Activated CD4-positive, alpha-beta memory T cell treated with anti-CD3 and anti-CD28 coated beads, Interleukin-2, amount 10 ng/mL, durations not matched to agents 7 days and 5 days (primary cell): ENCODE measurements at places on chromosomes 4 and X.

DNA sequence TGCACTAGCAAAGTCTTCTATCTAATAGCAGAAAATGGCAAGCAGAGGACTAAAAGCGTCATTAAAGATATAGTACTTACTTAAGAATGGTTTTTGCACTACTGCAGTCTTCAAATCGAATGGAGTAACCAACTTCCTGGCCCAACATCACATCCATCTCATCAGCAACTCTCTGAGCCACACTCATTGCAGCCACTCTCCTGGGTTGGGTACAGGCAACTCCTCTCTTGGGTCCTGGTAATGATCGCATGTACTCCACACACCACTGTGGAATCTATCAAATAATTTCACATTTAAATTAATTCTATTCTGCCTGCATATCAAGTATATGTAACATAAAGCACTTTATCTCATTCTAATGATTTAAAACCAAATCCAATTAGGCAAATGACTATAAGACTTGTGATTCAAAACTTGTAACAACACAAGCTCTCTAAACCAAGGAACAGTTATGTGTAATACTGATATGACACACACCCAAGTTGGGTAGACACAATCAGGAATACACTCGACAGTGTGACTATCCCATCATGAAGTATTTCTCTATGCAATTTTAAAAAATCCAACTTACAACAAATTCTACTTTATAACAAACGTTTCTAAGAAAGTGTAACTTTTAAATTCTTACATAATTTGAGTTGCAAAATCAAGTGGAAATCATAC, 13.6 kb downstream of the DHX15 start:
- no peak for DNase-seq

- no peak for DNase-seq
Observed at GRCh38 chr4:151035328-151035727, 20.2 kb upstream of the LRBA start.

DNA sequence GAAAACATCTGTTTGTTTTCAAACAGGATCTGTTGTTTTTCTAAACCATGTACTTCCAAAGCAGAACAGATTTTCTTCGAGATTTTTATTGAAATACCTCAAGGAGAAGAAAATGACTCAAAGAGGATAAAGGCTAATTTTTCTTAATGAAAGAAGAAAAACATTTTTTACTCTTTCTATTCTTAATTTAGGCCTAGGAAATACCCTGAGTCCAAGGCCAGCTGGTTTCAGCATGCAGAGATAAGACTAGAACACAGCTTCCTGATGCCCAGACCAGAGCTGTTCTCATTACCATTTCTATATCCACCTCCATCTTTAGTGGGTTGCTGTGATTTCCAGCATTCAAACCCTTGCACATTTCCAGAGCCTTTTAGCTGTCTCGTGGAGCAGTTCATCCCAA, 18.3 kb downstream of the GAB1 start:
- DNase-seq = no peak

GRCh38 chr4:48343551-48343950, 2.2 kb downstream of the SLAIN2 start:
- no peak for DNase-seq

DNA sequence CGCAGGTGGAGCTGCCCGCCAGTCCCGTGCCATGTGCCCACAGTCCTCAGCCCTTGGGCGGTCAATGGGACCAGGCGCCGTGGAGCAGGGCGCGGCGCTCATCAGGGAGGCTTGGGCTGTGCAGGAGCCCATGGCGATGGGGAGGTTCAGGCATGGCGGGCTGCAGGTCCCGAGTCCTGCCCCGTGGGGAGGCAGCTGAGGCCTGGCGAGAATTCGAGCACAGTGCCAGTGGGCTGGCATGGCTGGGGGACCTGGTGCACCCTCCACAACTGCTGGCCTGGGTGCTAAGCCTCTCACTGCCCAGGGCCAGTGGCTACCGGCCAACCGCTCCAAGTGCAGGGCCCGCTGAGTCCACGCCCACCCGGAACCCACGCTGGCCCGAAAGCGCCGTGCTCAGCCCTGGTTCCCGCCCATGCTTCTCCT, 646.5 kb downstream of the GABRG1 start:
- no peak for DNase-seq

GRCh38 chrX:39802354-39802753, 295.4 kb downstream of the BCOR start:
- DNase-seq = no peak

DNA sequence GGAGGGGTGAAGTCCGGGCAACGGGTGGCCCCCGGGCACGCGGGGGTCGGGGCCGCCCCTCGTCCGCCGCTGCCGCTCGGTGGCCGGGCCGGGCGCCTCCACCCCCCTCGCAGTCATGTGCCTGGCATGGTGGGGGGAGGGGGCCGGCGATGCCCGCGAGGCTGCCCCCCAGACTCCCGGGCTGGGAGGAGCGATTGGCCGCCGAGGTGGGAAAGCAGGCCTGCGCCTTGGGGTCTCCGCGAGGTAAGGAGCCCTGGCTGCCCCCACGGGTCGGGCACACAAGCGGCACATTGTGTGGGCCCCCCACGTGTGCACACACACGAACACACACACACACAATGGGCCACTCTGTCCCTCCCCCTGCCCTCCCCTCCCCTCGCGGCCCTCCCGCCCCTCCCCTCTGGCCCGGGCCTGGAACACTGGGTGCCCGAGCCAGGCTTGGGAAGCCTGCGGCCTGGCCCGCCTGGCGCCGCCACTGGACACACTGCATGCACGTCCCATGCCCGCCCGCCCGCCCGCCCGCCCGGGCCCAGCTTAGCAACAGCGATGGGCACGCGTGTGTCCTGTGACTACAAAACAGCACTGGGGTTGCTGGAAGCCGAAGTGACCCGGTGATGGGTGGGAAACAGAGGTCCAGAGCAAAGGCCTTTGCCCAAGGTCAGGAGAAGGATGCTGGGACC, 1.3 kb downstream of the SLC6A8 start:
- no peak for DNase-seq

GRCh38 chr4:100833906-100834305, 316.1 kb upstream of the EMCN start:
- no peak for DNase-seq

DNA sequence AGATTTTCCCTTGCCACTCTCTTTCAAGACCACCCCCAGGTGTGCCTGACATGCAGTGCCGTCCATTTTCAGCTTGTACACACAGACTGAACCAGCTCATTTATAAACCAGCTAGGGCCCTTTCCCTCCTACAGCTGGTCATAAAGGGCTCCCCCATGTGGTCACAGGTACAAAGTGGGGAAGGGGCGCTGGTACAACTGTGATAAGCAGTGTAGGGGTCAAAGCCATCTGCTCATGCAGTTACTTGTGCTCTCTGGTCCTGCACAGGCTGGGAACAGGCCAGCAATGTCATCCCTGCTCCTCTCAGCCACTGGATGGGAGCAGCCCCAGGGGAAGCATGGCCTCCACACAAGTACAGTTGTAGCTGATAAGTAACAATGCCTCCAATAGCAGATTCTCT, 20.6 kb downstream of the GABRQ start:
- no peak for DNase-seq

GRCh38 chr4:58940167-58940566, 1830.0 kb upstream of the IGFBP7 start:
- no peak for DNase-seq

- no peak for DNase-seq
Observed at GRCh38 chr4:128633067-128633466, 176.4 kb upstream of the JADE1 start.

DNA sequence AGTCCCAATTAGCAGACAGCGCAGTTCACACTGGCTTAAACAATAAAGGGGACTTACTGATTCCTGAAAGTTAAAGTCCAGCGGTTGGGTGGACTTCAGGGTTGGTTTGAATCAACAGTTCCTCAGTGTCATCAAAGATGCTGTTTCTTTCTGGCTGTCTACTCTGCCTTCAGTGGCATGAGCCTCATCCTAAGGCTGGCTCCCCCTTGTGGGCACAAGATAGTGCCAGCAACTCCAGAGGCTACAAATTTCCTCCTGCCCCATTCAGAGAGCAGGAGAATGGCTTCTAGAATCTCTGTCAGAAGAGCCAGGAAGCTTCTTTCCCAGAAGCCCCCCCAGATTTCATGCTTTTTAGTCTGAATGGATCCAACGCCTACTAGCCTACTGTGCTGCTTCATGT, 82.4 kb upstream of the MTM1 start:
- DNase-seq = peak; percentile 57

DNA sequence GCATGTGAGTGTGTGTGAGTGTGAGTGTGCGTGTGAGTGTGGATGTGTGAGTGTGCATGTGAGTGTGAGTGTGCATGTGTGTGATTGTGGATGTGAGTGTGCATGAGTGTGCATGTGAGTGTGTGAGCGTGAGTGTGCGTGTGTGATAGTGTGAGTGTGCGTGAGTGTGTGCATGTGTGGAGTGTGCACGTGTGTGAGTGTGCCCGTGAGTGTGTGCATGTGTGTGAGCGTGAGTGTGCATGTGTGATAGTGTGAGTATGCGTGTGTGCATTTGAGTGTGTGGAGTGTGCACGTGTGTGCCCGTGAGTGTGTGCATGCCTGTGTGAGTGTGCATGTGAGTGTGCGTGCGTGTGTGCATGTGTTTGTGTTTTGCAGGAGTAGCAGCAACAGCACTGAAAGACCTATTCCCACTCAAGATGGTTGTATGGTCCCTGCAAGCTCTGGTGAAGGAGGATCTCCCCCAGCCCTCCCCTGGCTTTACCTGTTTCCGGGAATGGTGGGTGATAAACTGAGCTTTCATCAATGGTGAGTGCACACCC, 30.7 kb upstream of the HELT start:
- no peak for DNase-seq

GRCh38 chr4:7632971-7633370, 198.2 kb upstream of the PSAPL1 start:
- no peak for DNase-seq

GRCh38 chr4:1489639-1489995, 83.4 kb upstream of the NKX1-1 start:
- DNase-seq = no peak

DNA sequence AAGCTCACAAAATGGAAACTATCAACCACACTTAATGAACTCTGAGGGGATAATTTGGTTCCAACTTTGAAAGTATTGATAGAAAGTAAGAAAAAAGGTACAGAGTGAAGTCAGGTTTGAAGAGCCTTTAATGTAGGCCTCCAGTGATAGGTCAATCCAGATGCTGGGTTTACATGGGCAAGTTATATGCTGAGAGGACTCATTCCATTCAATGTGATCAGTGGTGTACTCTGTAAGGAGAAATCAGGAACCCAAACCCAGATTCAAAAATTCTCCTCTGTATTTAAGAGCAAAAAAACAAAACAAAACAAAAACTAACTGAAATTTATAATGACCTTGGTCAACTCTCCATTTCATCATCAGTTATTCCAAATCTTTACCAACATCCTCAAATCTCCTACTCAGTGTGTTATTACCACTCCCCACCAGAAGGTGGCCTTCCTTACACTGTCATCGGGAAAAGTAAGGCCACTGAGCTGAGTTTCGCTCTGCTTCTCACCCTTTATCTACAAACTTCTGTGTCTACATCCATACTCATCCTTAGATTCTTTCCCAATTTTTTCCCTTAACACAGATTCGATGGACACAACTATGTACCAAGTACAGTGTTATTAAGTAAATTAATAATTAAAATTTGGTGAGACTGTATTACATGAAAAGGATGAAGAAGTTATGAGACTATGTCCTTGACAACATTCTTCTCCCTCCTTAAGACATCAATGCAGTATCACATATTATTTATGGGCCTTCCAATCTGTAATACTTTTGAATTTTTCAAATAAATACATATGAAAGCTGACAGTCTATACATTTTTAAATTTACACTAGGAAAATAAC, 88.3 kb downstream of the ZAR1 start:
- DNase-seq = peak; percentile 41

DNA sequence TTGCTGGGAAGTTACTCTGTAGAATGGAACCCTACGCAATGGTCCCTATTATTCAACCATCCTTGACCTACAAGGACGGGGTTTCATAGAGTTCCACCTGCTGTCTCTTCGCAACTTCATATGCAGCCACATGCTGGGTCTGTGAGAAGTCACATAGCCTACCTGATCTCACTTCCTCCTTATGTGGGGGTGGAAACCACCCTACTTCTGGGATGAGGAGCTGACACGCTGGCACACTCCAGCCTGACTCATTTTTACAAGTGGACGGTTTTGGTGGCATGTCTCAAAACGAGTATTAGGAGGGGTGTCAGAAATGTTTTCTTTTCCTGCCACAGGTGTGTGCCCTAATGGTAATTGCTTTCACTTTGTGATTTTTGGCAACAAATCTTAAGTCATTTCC, 36.8 kb upstream of the ARSD start:
- no peak for DNase-seq

- no peak for DNase-seq
Observed at GRCh38 chr4:5267408-5267807, 216.1 kb downstream of the STK32B start.

GRCh38 chr4:176882206-176882605, 89.5 kb upstream of the VEGFC start:
- DNase-seq = no peak

- DNase-seq = no peak
Observed at GRCh38 chr4:39713691-39714090, 15.8 kb downstream of the UBE2K start.

DNA sequence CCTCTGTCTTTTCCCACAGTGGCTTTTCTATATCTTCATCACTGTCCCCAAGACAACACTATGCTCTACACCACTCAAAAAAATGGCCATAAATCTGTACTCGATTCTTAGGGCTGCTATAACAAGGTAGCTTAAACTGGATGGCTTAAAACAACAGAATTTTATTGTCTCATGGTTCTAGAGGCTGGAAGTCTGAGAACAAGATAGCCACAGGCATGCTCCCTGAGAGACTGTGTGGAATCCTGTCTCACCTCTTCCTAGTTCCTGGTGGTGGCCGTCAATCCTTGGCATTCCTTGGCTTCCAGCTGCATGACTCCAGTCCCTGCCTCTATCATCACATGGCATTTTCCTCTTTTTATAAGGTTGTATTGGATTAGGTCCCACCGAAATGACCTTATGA, 70.7 kb upstream of the DCLK2 start:
- DNase-seq = no peak

DNA sequence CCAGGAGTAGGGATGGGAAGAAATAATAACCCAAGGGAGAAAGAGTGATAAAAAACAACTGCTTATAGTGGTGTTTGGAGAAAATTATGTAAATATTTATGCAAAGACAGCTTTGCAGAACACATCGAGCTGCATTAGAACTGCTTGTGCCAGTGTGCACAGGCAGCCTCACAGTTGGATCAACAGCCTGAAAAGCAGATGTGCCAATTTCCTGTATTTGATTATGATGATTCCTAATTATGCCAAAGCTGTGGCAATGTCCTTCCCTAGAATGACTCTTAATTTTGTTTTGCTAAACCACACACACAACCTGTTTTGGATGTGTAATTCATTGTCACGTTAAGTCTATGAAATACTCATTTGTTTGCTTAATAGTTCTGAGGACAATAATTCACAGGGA, 30.6 kb upstream of the ANTXR2 start:
- DNase-seq = no peak

DNA sequence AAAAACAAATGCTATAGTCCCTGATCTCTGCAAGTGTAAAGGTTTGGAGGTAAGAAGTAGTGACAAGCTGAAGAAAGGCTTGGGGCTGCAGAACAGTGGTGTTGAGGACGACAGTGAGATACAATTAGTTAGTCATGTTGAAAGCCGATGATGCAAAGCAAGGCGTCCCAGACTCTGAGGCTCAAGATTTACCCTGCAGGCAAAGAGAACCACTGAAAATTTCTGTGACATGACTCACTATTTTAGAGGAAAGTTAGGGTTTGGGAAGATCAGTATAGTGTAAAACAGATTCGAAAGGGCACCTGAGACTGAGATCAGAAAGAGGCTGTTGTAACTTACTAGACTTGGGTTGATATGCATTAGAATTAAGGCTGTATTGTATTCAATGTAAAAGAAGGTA, 281.3 kb upstream of the FTHL17 start:
- DNase-seq = no peak

- DNase-seq = no peak
Observed at GRCh38 chrX:99705701-99706100, 704.4 kb downstream of the PCDH19 start.

GRCh38 chr4:161457311-161457710, 706.5 kb downstream of the FSTL5 start:
- no peak for DNase-seq
